Endodermal cell (in vitro differentiated cells): ENCODE measurements at places on chromosomes 5 and 9.

DNA sequence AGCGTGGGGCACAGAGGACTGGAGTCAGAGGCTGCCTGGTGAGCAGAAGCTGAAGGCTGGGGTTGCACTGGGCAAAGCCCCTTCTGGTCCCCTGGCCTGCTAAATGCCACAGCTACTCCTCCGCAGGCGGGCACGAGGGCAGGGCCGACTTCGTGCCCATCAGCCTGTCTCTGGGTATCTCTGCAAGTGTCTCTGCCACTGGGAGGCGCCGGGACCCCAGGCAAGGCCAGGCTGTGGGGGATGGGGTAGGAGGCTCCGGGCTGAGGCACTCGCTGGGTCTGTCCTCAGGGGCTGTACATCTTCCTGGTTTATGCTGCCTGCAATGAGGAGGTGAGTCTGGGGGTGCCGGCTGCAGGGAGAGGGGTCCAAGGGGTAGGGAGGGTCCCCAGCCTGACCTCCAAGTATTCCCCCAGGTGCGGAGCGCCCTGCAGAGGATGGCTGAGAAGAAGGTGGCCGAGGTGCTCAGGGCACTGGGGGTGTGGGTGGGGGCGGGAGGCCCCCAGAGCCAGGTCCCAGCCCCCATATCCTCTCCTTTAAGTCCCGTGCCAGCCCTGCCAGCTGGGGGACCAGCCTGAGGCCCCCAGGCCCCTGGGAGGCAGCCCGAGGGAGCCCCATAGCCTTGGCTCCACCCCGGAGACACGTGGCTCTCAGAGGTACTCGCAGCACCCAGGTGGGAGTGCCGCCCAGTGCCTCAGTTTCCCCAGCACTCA, 25.1 kb downstream of the ADGRD2 start:
- H3K4me3 ChIP-seq = no peak overlapping the region
- H3K4me1 ChIP-seq = no peaks in the 10 kb centered on the region
- H3K27me3 ChIP-seq = peaks cover 33% of the 10 kb centered on the region
- no peak overlapping the region for H3K27ac ChIP-seq

- H3K27me3 ChIP-seq = no peaks in the 10 kb centered on the region
- no peaks in the 10 kb centered on the region for H3K4me1 ChIP-seq
- H3K27ac ChIP-seq = no peak overlapping the region
- no peak overlapping the region for H3K4me3 ChIP-seq
These were observed 62.7 kb downstream of the ST8SIA4 start for GRCh38 chr5:100840370-100840769.

GRCh38 chr9:79165020-79165780, 406.6 kb upstream of the TLE4 start:
- DNase-seq = no peak
- no peak overlapping the region for H3K4me3 ChIP-seq
- no peaks in the 10 kb centered on the region for H3K4me1 ChIP-seq

- no peaks in the 10 kb centered on the region for H3K4me1 ChIP-seq
- H3K27me3 ChIP-seq = no peaks in the 10 kb centered on the region
- no peak overlapping the region for H3K27ac ChIP-seq
- no peak for DNase-seq
- no peak overlapping the region for H3K4me3 ChIP-seq
These were observed 61.0 kb downstream of the ST8SIA4 start for GRCh38 chr5:100842080-100842479.

DNA sequence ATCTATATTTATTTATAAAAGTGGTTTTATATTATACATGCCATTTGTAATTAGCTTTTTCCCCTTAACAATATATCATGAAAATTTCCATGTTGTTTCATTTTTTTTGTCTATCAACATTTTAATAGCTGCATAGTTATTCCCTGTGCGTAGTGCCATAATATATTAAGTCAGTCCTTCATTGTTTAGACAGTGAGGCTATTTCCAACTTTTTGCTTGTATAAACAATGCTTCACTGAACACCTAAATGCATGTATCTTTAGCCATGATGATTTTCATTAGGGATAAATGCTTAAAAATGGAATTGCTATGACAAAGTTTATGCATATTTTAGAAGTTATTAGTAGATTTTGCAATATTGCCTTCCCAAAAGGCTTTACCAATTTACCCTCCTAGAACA, 80.7 kb upstream of the STC2 start:
- no peak for DNase-seq
- no peaks in the 10 kb centered on the region for H3K4me1 ChIP-seq
- no peak overlapping the region for H3K4me3 ChIP-seq
- H3K36me3 ChIP-seq = no peaks in the 10 kb centered on the region
- H3K27ac ChIP-seq = no peak overlapping the region

DNA sequence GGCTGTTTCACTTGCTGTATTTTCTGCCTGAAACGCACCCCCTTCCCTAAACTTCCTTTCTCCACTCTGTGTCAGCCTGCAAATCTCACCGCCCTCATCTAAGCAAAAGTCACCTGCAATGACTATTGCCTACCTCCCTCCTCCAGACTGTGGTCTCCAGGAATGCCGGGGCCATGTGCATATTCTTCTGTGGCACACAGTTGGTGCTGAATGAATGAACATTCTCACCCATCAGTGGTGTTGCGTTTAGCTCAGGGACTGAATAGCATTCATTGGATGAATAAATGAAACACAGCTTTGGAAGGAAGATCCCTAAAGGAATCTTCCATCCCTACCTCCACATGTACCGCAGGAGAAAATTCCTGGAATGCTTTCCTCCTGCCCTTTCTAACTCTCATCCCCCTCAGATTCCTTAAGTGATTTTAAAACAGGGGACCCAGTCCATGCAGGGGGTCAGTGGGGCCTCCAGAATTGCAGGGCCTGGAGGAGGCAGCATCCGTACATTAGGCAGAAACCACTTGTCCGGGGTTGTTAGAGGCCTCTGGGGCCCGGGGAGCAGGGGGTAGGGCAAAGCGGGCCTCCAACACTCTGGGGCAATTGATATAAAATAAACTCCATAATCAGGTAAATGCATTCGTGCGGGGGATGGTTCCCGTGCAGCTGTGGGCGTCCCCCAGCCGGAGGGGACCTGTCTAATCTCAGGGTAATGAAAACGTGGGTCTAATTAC, 28.3 kb upstream of the PTGS1 start:
- H3K27ac ChIP-seq = no peak overlapping the region
- H3K4me1 ChIP-seq = no peaks in the 10 kb centered on the region
- H3K27me3 ChIP-seq = peaks cover 23% of the 10 kb centered on the region
- no peak for DNase-seq

GRCh38 chr5:111447099-111447498, 65.2 kb downstream of the STARD4 start:
- no peaks in the 10 kb centered on the region for H3K4me1 ChIP-seq
- no peak for DNase-seq
- no peak overlapping the region for H3K27ac ChIP-seq
- no peaks in the 10 kb centered on the region for H3K36me3 ChIP-seq
- H3K4me3 ChIP-seq = no peak overlapping the region
- H3K27me3 ChIP-seq = peaks cover 12% of the 10 kb centered on the region

- no peaks in the 10 kb centered on the region for H3K27me3 ChIP-seq
- peaks cover 40% of the 10 kb centered on the region for H3K36me3 ChIP-seq
- no peak for DNase-seq
- H3K4me3 ChIP-seq = peak overlapping the region; percentile 97
- H3K4me1 ChIP-seq = no peaks in the 10 kb centered on the region
These were observed 1.5 kb downstream of the CTNNA1 start for GRCh38 chr5:138754699-138755057.
